Mesendoderm (in vitro differentiated cells): ENCODE measurements at places on chromosomes 13 and 19.

- H3K27me3 ChIP-seq: no peaks in the 10 kb centered on the region
- H3K4me1 ChIP-seq: no peaks in the 10 kb centered on the region
- H3K4me3 ChIP-seq: no peak overlapping the region
- no peak overlapping the region for H3K27ac ChIP-seq
- peaks cover 5% of the 10 kb centered on the region for H3K36me3 ChIP-seq
Observed at GRCh38 chr19:41392775-41393174, 4.4 kb downstream of the EXOSC5 start.

- no peaks in the 10 kb centered on the region for H3K27me3 ChIP-seq
- peak overlapping the region; percentile 85 for H3K4me3 ChIP-seq
- no peaks in the 10 kb centered on the region for H3K4me1 ChIP-seq
- no peak for DNase-seq
- H3K27ac ChIP-seq: peak overlapping the region; percentile 85
- peaks cover 2% of the 10 kb centered on the region for H3K36me3 ChIP-seq
Observed at GRCh38 chr19:49453757-49454240, 774 bp downstream of the ALDH16A1 start.

- H3K4me1 ChIP-seq: peaks cover 2% of the 10 kb centered on the region
- H3K36me3 ChIP-seq: no peaks in the 10 kb centered on the region
- no peak for DNase-seq
- no peak overlapping the region for H3K4me3 ChIP-seq
- no peak overlapping the region for H3K27ac ChIP-seq
- H3K27me3 ChIP-seq: no peaks in the 10 kb centered on the region
Observed at GRCh38 chr13:110216398-110217041, 90.4 kb downstream of the COL4A1 start.

GRCh38 chr19:12093777-12094176 is 29.2 kb downstream of the ZNF844 start:
- no peaks in the 10 kb centered on the region for H3K27me3 ChIP-seq
- no peak for DNase-seq
- no peak overlapping the region for H3K4me3 ChIP-seq
- no peak overlapping the region for H3K27ac ChIP-seq
- H3K4me1 ChIP-seq: no peaks in the 10 kb centered on the region
- H3K36me3 ChIP-seq: peaks cover 4% of the 10 kb centered on the region

DNA sequence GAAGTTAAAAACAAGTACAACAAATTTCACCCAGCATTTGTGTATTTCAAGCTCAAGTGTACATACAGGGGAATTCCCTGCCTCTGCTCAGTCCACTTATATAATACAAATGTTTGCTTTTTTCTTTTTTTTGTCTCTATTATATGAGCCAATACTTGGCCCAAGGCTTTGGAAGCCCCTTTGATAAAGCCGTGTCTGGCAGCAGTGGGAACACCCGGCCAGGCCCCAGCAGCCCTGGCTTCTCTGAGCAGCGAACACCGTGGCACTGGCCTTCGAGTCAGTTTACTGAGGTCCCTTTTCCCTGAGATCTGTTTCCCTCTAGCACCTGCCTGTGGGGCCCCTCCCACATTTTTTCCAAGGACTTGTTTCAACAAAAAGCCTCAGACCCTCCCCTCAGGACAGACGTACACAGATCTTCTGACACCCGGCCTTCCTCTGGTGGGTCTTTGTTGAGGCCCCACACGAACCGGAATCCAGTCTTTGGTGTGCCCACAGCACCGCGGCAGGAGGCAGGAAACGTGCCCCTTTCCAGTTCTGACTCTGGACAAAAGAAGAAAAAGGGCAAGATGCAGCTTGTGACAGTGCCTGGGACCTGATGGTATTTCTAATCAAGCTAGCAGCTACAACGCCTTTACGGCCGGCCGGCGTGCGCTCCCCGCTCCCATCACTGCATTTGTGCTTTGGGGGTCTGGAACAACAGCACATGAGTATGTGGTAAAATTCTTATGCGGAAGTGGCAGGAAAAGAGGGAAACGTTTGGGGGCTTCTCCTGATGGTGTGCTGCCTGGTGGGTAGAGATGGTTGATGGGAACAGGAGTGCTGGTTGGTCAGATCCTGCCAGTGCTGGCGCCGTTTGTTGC is 13.8 kb downstream of the SIPA1L3 start:
- H3K27me3 ChIP-seq: no peaks in the 10 kb centered on the region
- no peak overlapping the region for H3K4me3 ChIP-seq
- no peaks in the 10 kb centered on the region for H3K36me3 ChIP-seq

GRCh38 chr19:38224014-38224862 is at the start of gene DPF1:
Gene DPF1 (minus strand): TSS chr19:38224222. CDS start chr19:38224142, 80 bp downstream.
- no peaks in the 10 kb centered on the region for H3K27me3 ChIP-seq
- no peak within 1 kb of the TSS for H3K27ac ChIP-seq
- H3K4me3 ChIP-seq: peak within 1 kb of the TSS; percentile 38

- no peaks in the 10 kb centered on the region for H3K36me3 ChIP-seq
- H3K27me3 ChIP-seq: no peaks in the 10 kb centered on the region
- H3K4me1 ChIP-seq: peaks cover 10% of the 10 kb centered on the region
- no peak overlapping the region for H3K27ac ChIP-seq
Observed at GRCh38 chr19:30692879-30693503, 320.8 kb downstream of the ZNF536 start.

- H3K4me1 ChIP-seq: no peaks in the 10 kb centered on the region
- H3K27me3 ChIP-seq: no peaks in the 10 kb centered on the region
- no peak overlapping the region for H3K4me3 ChIP-seq
- H3K36me3 ChIP-seq: no peaks in the 10 kb centered on the region
Observed at GRCh38 chr13:111074826-111075225, 40.3 kb upstream of the ARHGEF7 start.

DNA sequence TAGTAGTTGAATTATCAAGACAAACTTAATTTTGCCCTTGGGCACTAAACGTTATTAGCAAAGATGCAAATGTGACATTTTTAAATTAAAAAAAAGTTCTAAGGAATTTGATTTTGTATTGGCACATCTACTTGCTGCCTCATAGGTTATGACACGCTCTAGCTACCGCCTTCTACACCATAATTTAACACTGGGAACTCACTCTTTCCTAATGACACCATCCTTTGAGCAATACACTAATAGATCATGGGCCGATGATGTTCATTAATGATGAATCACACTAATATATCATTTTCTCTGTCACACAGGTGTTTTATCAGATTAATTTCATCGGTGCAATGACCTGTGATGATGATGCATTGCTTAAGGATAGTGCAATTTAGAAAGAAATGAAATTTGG is 528.8 kb upstream of the PCDH9 start:
- H3K4me1 ChIP-seq: peaks cover 9% of the 10 kb centered on the region
- DNase-seq: no peak
- H3K4me3 ChIP-seq: no peak overlapping the region
- no peak overlapping the region for H3K27ac ChIP-seq
- no peaks in the 10 kb centered on the region for H3K27me3 ChIP-seq

DNA sequence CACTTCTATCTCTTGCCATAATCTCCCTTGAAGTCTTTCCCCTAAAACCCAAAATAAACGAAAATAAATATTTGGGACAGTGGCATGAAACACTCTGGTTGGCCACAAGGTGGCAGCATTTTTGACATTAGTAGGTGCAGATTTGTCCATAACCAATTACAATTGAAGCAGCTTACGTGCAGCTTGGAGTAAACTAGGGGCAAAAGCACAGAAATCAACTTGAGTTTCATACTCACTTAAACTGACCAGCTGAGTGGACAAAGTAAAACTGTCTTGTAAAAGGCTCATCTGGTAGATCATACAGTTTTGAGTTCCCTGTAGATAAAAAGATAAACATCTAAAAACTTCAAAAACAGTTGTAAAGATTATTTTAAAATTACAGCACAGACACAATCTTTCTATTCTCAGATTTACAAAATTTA is 18.8 kb downstream of the PDCD5 start:
- no peaks in the 10 kb centered on the region for H3K4me1 ChIP-seq
- H3K27me3 ChIP-seq: no peaks in the 10 kb centered on the region
- peak; percentile 59 for DNase-seq
- H3K27ac ChIP-seq: no peak overlapping the region
- H3K36me3 ChIP-seq: peaks cover 13% of the 10 kb centered on the region

- no peak overlapping the region for H3K27ac ChIP-seq
- H3K36me3 ChIP-seq: no peaks in the 10 kb centered on the region
- H3K4me1 ChIP-seq: peaks cover 6% of the 10 kb centered on the region
- H3K27me3 ChIP-seq: no peaks in the 10 kb centered on the region
Observed at GRCh38 chr19:16594131-16594586, 21.9 kb upstream of the SLC35E1 start.

DNA sequence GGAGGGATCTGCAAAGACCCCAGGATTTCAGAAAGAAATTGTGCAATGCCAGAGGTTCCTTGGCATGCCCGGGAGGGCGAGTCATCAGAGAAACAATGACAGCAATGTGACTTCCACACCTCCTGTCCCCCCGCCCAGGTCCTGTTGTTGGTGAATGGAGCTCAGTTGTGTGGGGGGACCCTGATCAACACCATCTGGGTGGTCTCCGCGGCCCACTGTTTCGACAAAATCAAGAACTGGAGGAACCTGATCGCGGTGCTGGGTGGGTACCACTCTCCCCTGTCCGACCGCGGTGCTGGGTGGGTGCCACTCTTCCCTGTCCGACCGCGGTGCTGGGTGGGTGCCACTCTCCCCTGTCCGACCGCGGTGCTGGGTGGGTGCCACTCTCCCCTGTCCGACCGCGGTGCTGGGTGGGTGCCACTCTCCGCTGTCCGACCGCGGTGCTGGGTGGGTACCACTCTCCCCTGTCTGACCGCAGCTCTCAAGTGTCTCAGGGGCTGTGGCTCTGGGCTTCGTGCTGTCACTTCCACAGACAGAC is 5.2 kb upstream of the F10 start:
- peak; percentile 70 for DNase-seq
- no peak overlapping the region for H3K27ac ChIP-seq
- H3K4me1 ChIP-seq: no peaks in the 10 kb centered on the region
- H3K4me3 ChIP-seq: no peak overlapping the region
- H3K36me3 ChIP-seq: no peaks in the 10 kb centered on the region

DNA sequence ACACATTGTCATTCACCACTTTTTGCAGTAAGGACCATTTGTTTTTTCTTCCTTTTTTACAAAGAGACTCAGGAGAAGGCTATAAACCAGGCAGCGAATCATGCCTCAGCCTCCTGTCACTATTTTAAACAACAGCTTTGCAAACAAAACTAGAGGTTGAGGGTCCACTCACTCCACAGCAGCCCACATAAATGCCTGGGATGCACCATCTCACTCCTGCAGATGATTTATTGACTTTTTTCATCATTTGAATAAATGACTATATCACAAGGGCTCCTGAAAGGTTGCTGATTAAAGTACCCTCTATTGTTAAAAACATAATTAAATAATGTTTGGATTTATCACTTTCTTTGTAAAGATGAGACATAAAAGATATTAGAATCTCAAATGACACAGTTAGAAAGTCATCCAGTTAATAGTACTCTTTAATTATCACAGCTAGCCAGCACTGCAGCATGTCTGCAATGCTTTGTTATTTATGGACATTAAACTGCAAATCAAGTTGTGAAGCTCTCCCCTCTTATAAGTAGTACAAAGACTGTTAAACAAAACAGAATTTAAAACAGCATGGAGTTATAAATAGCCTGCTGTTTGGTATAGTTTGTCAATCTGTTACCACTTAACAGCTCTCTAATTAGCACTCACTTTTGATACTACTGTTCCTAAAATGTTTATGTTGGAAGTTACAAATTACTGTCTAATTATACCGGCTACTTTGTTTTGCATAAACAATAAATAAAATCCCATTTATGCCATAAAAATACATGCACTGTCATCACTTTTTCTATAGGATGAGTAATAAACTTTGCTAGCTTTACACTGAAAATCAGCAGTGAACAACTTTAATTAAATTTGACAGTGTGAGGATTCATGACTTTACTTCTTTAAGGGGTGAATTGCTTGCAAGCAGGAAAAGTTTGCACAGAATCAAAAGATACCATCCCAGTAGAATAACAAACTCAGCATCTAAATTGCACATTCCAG is 853.2 kb downstream of the UQCRFS1 start:
- no peaks in the 10 kb centered on the region for H3K27me3 ChIP-seq
- no peak overlapping the region for H3K27ac ChIP-seq
- no peaks in the 10 kb centered on the region for H3K4me1 ChIP-seq
- H3K36me3 ChIP-seq: no peaks in the 10 kb centered on the region
- no peak overlapping the region for H3K4me3 ChIP-seq

- H3K4me3 ChIP-seq: no peak overlapping the region
- no peak overlapping the region for H3K27ac ChIP-seq
- no peaks in the 10 kb centered on the region for H3K4me1 ChIP-seq
- DNase-seq: no peak
Observed at GRCh38 chr13:25746131-25746530, 305.7 kb downstream of the SHISA2 start.

DNA sequence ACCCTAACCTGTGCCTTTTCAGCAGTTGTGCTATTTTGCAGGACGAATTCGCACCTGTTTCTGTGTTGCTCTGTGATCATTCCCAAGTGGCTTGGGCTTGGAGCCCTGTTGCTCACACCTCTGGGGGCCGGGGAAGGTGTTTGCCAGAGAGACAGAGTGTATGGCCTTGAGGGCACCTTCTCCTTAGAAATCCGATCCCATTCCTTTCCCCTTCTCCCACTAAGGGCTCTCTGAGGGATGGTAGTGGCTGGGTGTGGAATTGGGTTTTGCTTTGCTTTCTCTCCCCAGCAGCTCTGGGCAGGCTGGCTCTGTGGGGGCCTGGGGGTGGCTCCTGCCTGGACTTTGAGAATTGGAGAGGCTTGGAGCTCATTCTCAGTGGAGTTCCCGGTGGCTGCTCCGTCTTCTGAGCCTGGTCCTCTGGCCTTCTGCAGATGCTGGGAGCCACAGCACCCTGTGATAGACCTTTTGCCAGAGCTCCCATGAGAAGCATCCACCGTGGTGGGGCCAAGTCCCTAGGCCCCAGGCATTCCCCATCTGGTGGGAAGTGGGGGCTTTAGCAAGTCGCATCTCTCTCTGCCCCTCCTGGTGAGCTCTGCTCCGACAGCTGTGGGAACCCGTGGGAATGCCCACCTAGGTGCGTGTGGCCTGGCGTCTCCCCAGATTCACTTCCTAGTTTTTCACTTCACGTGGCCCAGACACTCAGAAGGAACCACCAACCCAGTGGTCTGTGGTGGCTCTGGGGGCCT is 26.1 kb downstream of the ATP11A start:
- no peaks in the 10 kb centered on the region for H3K27me3 ChIP-seq
- H3K36me3 ChIP-seq: no peaks in the 10 kb centered on the region
- H3K4me1 ChIP-seq: peaks cover 17% of the 10 kb centered on the region

DNA sequence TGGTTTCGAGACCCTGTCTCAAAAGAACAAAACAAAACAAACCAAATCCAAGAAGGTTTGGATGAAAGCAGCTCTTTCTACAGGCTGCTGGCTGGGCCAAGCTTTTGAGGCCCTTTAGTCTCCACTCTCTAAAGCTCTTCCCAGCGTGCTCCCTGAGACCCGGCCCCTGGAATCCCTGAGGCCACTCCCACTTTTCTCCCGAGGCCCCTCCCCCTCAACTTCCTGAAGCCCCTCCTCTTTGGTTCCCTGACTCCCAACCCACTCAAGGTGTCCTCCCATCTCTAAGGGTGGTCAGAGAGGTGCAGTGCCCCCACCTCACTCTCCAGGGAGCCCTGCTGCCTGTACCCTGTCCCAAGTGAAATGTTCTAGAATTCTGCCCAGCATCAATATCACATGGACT is 10.6 kb downstream of the ERICH6B start:
- no peaks in the 10 kb centered on the region for H3K27me3 ChIP-seq
- H3K4me1 ChIP-seq: no peaks in the 10 kb centered on the region
- H3K27ac ChIP-seq: no peak overlapping the region
- no peak overlapping the region for H3K4me3 ChIP-seq

GRCh38 chr13:98216711-98217285 is 39.7 kb upstream of the RNF113B start:
- H3K4me1 ChIP-seq: no peaks in the 10 kb centered on the region
- no peak for DNase-seq
- H3K4me3 ChIP-seq: no peak overlapping the region
- H3K36me3 ChIP-seq: no peaks in the 10 kb centered on the region
